ENCODE measurements at places on chromosomes 2 and 18.

DNA sequence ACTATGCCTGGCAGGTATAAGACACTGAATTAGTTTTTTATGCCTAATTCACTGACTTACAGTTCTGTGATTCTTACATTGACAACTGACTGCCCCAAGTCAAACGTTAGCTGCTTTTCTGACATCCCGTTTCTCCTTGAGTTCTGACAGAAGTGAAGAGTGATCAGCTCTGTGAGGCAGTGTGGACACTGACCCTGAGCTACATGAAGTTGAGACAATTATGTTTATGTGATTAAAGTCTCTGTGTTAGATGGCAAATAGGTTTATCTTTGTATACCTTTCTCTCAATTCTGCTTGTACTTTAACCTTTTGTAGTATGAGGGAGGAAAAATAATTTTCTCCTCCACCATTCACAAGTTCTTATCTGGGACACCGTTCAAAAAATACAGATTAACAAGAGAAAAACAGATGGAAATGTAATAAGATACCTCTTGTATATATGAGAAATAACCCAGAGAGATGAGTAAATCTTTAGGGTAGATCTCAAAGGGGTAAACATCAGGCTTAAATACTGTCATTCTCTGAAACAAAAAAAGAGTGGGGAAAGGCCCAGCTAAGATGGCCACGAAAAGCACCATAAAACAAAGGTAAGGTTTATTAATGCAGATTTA is 85.4 kb upstream of the B3GNT2 start:
- DNase-seq = no peak

GRCh38 chr18:3794537-3795348 is 344.8 kb downstream of the TGIF1 start:
- DNase-seq = no peak

DNA sequence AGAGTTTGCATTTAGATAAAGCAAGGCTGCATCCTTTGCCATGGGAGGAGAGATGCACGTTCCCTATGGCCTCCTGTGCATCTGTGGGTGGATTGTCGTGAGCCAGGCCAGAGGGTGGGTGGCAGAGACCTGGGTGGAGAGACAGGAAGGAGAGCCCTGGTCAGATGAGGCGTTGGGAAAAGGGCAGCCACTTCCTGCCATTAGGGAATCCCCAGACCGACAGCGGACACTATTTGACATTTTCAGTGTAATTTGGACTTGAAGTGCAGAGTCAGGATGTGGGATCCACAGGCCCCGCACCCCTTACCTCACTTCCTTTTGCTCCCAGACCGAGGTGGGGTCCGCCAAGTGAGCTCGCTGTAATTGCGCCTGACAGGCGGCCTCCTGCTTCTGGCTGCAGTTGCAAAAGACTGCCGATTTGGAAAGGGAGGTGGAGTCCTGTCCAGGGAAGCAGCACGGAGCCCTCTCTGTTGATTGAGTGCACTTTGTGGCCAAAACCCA is 150.0 kb downstream of the DYSF start:
- DNase-seq = no peak

DNA sequence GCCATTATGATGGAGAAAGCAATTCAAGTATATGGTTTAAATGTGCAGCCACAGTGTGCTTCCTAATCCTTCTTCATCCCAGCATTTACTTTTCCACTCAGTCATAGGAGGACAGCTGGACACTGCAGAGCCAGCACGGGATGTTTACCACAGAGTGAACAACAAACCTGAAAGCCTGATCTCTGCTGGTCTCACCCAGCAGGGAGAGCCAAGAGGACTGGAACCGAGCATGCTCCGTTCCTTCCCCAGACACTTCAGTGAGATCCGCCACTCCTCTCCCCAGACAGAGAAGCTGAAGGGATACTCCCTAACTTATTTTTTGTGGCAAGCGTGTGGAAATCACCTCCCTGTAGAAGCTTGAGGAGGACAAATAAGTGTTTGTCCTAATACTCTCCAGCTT is 23.2 kb upstream of the GORASP2 start:
- DNase-seq = no peak

DNA sequence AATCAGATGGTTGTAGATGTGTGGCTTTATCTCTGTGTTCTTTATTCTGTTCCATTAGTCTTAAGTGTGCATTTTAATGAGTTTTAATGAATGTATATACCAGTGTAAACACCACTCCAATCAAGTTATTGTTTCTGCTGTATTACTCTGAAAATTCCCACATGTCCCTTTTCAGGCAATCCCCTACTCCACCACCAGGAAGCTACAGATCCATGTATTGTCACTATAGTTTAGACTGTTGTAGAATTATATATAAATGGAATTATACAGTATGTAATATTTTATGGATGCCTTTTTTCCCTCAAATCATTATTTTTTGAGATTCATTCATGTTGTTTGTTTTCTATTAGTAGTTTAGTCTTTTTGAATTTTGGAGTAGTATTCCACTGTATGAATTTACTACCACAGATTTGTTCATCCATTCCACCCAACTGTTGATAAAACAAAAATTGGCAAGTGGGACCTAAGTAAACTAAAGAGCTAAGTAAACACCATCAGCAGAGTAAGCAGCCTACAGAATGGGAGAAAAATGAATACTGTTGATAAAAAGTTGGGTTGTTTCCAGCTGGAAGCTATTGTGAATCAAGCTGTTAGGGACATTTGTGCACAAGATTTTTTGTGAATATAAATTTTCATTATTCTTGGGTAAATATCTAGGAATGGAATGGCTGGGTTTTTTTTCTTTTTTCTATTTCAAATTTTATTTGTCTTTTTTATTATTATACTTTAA is 262.0 kb downstream of the CAMKMT start:
- DNase-seq = no peak

DNA sequence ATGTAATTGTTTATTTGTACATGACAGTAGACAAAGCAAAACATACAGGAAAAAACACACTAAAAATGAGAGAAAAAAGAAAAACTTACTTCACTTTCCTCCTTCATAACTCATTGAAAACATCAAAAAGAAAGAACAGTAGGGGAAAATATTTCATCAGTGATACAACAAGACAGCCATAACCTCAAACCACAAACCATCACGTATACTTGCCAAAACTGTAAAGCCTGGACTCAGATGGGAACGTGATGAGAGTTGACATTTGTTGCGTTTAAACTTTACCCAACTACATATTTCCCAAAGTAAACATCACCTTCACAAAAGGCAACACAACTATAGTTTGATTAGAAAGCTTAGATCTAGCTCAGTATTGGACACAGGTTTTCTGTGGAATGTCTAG is 278.2 kb upstream of the COL3A1 start:
- no peak for DNase-seq

DNA sequence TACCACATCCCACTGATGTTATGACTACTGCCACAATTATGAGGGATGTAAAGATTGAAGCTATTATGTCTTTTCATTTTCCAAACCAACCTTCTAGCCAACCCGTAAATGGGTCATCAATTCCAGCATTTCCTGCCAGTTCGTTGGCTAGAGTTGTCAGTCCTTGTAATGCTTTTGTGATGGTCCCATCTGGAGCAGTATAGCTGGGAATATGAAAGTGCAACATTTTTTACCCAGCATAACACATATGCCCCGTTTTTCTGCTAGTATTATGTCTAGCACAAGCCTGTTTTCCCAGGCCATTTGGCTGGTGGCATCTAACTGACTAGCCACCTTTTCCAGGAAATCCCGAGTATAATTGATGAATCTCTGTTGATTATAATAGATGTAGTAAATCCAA is 1501.6 kb upstream of the SLC39A10 start:
- no peak for DNase-seq

- peak; percentile 24 for DNase-seq
These were observed 29.5 kb downstream of the PAX8 start for GRCh38 chr2:113248997-113249770.

GRCh38 chr18:9741793-9742523 is 33.9 kb downstream of the RAB31 start:
- no peak for DNase-seq

GRCh38 chr2:96764253-96764637 is 3.5 kb downstream of the CNNM4 start:
- DNase-seq = peak; percentile 15
